Kidney glomerular epithelial cell (primary cell): ENCODE measurements at places on chromosomes 11 and 22.

DNA sequence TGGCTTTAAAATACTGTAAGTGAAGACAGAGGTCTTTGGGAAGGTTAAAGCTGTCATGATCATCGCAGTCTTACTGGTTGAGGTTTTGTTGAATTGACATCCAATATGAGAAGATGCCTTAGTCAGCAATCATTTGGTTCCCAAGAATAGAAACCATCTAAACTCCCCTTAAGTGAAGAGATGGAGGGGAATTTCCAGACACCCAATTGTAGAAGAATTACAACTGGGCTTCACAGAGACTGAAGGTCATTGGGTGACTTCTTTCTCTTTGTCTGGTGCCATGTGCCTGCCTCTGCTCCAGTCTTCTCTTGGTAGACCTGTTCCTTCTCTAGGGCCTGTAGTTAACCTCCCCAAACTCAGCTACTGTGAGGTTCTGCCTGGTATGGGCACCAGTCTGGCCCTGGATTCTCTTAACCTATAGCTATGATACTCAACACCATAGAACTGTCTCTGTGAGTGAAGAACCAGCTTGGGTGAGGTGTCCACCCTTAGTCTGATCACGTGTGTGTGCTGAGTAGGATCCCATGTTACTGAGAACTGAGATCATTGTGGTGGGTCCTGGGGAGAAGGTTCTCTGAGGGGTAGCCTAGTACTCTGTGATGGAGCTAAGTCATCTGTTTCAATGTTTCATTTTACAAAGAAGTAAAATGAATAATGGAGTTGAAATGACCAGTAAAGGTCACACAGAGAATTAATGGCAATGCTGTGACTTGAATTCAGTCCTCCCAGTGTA lies 182.5 kb downstream of the CSNK2A3 start:
- DNase-seq: no peak

DNA sequence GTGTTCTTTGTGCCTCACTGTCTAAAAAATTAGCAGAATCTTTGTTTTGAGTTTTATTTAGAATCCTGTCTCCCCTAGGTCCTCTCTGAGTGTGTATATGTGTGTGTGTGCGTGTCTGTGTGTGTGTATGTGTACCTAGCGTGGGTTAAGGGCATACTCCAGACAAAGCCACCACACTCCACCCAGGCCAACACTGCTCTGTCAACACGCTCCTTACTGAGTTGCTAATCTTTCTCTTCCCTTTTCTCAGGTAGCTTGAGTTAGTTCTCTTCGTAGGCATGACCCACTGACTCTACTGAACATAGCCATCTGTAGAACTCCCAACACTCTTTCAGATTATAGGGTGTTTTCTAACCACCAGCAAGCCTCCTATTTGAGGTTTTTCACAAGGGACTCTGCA lies 131.1 kb downstream of the LRRC4C start:
- DNase-seq: no peak

GRCh38 chr11:8721609-8722500 lies 39.3 kb downstream of the RPL27A start:
- DNase-seq: no peak

DNA sequence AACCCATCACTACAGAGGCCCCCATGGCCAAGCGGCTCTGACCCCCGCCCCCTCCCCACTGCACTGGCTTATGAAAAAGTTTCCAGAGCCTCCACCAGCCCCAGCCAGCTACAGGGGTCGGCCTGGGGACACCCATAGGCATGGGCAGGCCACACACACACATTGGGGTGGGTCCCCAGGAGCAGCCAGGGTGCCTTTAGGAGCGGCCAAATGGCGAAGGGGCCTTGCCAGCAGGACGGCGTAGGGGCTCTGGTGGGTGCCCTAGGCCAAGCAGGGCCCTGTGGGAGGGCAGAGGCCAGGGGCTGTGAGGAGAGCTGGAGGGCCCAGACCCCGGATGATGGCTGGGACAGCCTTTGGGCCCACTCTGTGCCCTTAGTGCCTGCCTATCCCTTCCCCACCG lies 10.1 kb downstream of the TSSC4 start:
- DNase-seq: no peak

- DNase-seq: no peak
These were observed 522.3 kb downstream of the BRD1 start for GRCh38 chr22:49305214-49305965.

DNA sequence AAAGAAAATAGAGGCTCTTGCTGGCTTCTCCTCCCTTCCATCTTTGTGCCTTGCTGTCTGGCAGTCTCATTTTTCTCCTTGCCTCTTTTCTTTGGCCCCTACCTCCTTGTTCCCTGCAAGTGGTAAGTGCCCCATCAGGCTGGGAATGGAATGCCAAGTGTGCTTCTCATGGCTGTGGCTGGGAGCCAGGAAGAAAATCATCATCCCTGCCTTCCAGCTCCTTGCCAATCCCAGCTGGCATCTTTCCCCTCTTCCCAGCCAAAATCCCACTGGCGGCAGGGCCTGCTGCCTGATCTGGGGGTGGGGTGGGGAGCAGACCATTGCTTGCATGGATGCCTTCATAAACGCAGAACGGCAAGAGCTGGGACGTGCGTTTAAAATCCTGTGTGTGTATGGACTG lies 27.0 kb upstream of the SLC25A18 start:
- no peak for DNase-seq

- no peak for DNase-seq
These were observed 31.3 kb downstream of the WNT7B start for GRCh38 chr22:45945621-45946106.

DNA sequence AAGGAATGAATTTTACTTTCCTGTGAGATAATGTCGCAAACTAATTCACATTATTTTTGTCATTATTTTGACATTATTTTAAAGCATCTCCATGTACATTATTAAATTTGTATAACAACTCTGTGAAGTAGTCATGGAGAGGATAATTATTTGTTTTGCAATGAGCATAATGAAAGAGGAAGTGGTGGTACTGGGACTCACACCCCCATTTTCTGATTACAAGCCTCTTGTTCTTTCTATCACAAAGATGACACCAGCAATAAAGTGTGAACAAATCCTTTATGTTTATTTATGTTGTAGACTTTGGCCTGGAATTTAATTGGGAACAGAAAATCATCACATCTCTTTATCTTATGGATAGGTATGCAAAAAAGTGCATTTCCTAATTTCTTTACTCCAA lies 522.6 kb downstream of the TMEM135 start:
- DNase-seq: no peak

GRCh38 chr11:129312730-129313503 lies 62.7 kb upstream of the BARX2 start:
- DNase-seq: no peak

DNA sequence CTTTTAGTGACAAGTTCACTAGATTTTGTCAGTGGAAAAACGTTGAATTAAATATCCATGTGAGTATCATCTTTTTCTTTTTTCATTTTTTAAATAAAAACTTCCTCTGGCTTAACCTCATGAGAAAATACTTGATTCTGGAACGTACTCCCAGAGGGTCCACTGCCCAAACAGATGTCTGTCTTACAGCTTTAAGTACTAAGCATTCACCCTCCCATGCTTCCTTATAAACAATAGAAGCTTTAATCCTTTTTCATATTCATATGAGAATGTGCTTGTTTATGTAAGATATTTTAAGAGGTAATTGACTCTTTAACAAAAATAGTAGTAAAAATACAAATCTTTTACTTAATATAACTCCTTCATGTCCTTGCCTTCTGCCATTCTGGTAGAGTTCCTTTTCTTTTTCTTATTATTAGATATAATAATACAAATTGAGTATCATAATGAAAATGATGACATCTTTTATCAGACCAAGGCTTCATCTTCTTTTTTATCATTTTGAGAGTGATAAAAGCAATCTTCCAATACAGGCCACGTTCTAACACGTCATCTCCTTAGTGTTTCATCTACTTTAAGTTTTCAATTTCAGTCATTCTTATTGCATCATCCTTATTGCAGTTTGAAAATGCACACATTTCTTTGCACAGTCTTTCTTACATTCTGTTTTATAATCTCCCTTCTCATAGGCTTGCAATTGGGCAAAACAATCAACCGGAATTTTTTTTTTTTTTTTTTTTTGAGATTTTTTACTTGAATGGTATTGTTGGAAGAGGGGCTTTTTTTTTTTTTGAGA lies 69.5 kb upstream of the MYO18B start:
- DNase-seq: no peak

GRCh38 chr11:48034926-48035871 lies 54.8 kb downstream of the PTPRJ start:
- no peak for DNase-seq

DNA sequence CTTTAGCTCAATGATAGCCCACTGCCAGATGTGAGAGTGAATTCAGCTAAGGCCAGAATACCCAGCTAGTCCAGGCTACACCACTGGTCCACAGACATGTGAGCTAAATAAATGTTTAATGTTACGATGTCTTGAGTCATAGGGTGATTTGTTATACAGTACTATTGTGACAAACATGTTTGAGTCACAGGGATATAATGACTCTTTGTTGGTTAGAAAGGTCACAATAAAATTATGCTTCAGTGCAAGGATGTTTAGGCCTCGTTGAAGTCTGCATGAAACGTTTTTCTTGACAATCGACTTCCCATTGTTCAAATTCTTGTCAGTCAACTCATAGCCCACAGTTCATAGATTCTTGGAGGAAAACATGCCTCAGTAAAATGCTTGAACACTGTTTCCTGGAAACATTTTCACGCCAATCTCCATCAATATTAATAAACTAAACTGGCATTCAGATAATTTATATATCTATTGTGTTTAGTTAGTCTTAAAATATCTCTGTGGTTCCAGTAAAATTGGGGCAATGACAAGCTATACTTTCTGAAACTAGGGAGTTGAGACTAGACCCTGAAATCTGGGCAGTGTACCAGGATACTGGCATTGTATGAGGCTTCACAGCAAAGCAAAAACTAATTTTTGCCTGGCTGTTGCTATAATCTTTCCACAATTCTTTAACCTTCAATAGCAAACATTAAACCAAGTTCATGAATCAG lies 650.8 kb upstream of the KIRREL3 start:
- peak; percentile 66 for DNase-seq

DNA sequence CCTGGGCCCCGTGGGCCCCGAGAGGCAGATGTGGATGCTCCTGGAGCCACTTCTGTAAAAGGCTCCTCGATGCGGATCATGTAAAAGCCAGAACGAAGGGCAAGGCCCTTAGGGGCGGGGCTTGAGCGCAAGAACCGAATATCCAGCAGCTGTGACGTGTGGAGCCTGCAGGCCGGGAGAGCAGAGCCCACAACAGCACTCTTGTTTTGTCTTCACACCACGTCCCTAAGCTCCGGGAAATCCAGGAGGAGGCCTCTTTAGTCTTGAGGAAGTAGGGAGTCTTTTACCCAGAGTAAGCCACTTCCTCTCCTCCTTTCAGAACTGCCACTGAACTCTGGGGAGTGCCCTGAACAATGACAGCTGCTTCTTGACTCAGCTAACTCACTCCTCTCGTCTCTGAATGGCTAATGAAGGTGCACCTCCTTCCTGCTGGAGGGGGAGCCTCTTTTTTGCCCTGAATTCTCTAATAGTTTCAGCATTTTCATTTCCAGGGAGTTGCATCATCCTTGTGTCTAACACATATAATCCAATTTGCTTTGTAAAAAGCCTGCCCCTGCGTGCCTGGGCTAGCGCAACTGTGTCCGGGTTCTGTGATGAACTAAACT lies 12.5 kb downstream of the L3MBTL2 start:
- DNase-seq: no peak

DNA sequence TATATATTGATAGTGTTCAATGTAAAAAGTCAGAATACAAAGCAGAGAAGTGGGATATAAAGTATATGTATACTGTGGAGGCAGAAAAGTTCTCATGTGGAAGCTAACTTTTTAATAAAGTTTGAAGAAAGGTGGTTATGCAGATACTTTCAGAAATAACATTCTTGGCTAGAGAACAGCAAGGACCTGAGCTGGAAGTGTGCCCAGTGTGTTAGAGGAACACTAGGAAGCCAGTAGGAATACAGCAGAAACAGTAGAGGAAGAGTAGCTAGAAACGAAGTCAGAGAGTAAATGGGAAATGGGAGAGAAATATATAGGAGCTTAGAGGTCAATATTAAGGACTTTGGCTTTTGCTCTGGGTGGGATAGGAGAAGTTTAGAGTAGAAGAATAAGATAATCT lies 464.9 kb upstream of the CCDC90B start:
- no peak for DNase-seq

DNA sequence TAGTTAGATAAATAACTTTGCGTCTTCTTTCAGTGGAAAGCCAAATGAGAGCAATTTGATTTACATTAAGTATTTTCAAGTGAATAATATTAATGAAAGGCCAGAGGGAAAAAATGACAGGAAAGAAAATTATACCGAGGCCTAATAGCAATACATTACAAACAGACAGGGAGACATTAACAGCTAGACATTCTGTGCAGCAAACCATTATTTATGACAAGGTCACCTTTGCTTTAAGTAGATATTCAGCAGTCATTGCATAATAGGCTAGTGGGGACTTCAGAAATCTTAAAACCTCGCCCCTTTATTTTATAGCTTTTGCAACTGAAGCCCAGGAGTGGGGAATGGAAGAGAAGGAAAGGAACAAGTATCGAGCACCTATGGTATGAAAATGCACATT lies 321.6 kb downstream of the GRM5 start:
- no peak for DNase-seq

DNA sequence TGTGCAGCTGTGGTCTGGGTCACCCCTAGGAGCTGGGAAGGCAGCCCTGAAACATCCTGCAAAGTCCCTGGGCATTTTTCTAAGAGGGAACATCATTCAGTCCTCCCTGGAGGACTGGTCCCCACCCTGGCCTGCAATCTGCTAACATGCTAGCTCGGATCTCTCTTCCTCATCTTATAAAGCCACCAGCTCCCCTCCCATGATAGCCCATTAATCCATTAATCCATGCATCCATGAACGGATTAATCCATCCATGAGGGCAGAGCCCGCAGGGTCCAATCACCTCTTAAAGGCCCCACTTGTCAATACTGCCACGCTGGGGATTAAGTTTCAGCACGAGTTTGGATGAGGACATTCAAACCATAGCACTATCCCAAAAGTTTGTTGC lies 12.1 kb downstream of the PRG3 start:
- no peak for DNase-seq

- no peak for DNase-seq
These were observed 90.7 kb downstream of the ETS1 start for GRCh38 chr11:128496692-128497060.

DNA sequence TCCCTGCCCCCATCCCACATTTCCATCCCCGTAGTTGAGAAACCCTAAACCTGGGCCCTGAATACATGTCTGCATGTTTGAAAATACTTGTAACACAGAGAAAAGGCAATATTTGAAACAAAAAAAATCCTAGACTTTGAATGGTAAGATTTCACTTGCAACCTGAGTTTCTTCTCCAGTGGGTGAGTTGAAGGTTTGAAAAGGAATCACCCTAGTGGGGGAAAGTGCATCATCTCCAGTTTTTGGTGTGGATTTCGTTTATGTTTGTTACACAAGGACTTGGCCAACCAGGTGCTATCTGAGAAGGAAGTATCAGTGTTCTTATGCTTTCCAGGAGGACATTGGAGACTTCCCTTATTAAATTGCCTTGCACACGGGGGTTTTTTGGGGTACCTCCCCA lies 90.4 kb downstream of the ABTB2 start:
- no peak for DNase-seq
